ENCODE measurements at places on chromosomes 5 and 9. TPM values are rescaled to one million over a fixed set of nuclear protein-coding genes. Genes with fewer than 3 reads are reported as not detected.

Gene STRBP
- 10.3 TPM for total RNA-seq

Gene FAM78A
- 25.2 TPM for total RNA-seq

Gene ITK
- not detected for total RNA-seq

Gene ENTPD8
- total RNA-seq, result 0.10 TPM

Gene PCDHB5
- 2.5 TPM for total RNA-seq

Gene PCDH12
- 67.3 TPM for total RNA-seq

Gene UBE2QL1
- not detected for total RNA-seq

Gene OBP2B
- not detected for total RNA-seq

Gene CHSY3
- 2.4 TPM for total RNA-seq

Gene PCDHGA1
- 0.39 TPM for total RNA-seq

Gene CXCL14
- not detected for total RNA-seq

Gene BARHL1
- not detected for total RNA-seq

Gene SLC6A7
- total RNA-seq, result not detected

Gene SPINK6
- total RNA-seq, result not detected

Gene HRH2
- total RNA-seq, result 0.06 TPM

Gene KCTD16
- 0.10 TPM for total RNA-seq

Gene SPINK4
- not detected for total RNA-seq

Gene PCDHB4
- total RNA-seq, result 0.53 TPM

Gene OLFM1
- 0.58 TPM for total RNA-seq

Gene GABRB2
- total RNA-seq, result not detected

Gene ADAMTS16
- 0.53 TPM for total RNA-seq

Gene NR4A3
- 0.12 TPM for total RNA-seq

Gene KCNV2
- not detected for total RNA-seq

Gene SLC45A2
- total RNA-seq, result not detected

Gene ANKRD31
- total RNA-seq, result not detected

Gene PCDHB15
- total RNA-seq, result 1.7 TPM

Gene MOB3B
- 0.47 TPM for total RNA-seq

Data from glomerular endothelial cell (primary cell).